Head of caudate nucleus (tissue), 42 donors: ENCODE measurements at places on chromosomes 13 and 19.

DNA sequence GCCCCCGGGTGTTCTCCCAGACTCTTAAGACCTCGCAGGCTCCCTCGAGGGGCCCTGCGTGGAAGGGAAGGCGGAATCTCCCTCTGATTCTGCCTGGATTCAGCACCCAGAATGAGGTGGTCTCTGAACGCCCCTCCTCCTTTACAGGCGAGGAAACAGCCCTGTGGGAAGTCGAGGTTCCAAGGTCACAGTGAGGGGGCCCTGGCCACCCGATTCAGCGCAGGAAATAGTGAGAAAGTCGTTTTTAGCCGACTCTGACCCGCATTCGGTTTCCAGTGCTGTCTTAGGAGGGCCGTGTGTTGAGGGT is 1.1 kb downstream of the BSG start:
- no peak for DNase-seq

- DNase-seq = peak; percentile 95
Observed at GRCh38 chr13:96053003-96053703, at the start of gene UGGT2. Gene UGGT2 (minus strand): TSS chr13:96053401. CDS start chr13:96053312, 89 bp downstream.

- no peak for DNase-seq
Observed at GRCh38 chr13:91804724-91805123, 406.3 kb downstream of the GPC5 start.

GRCh38 chr13:99990126-99990977 is 8.8 kb downstream of the ZIC2 start:
- DNase-seq = no peak

DNA sequence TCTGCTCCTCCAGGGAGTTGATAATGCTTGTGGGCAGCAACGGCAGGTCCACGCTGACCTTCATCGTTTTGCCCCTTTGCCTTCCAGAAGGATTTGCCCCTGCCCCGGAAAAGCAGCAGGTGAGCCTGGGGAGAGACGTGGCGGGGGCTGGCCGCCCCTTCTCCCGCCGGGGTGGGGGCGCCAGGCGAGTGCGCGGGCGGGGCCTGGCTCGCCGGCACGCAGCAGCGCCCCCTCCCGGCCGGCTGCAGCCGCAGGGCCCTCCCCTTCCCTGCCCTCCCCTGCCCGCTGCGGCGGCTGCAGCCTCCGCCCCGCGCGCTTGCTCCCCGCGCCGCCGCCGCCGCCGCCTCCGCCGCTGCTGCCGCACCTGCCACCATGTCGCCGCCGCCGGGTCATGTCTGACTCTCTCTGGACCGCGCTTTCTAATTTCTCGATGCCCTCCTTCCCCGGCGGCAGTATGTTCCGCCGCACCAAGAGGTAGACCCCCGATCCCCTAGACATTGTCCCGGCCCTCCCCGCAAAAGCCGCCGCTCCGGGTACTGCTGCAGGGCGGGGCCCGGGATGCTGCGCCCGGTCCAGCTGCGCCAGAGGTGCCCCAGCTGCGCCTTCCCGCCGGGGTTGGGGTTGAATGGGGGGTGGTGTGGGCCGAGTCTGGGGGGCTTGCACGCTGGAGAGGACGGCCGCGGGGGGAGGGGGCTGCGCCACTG is at the start of gene MAST1:
MAST1 (plus strand) TSS at position 334 of the 704 bp plus-strand sequence; CDS start at position 392, 58 bp downstream.
- DNase-seq = peak; percentile 33
